Substantia nigra (tissue), 51 donors: ENCODE measurements at places on chromosomes 12 and 14.

DNA sequence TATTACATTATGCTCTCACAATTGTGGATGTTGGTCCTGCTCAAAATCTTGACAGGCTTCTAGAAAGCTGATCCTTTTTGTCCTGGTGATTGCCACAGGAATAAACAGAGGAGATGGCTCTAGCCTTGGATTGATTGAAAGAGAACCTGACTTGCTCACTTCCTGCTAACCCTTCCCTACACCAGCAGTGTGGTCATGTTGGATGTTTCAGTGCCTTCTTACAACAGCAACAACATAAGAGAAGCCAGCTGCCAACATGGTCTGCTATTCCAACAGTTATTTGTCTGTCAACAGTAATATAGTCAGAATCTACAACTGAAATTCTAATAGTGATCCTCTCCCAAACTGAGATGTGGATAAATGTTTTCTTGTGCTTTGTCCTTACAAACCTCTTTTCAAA is 311.6 kb upstream of the DIO2 start:
- no peak for DNase-seq

- DNase-seq = no peak
Measured at GRCh38 chr12:115763982-115764621, 513.4 kb downstream of the MED13L start.

GRCh38 chr12:65911321-65911720 is 87.0 kb downstream of the HMGA2 start:
- no peak for DNase-seq

- peak; percentile 73 for DNase-seq
Measured at GRCh38 chr14:37172024-37172869, at the start of gene SLC25A21. Gene SLC25A21 (minus strand): TSS chr14:37172606.

DNA sequence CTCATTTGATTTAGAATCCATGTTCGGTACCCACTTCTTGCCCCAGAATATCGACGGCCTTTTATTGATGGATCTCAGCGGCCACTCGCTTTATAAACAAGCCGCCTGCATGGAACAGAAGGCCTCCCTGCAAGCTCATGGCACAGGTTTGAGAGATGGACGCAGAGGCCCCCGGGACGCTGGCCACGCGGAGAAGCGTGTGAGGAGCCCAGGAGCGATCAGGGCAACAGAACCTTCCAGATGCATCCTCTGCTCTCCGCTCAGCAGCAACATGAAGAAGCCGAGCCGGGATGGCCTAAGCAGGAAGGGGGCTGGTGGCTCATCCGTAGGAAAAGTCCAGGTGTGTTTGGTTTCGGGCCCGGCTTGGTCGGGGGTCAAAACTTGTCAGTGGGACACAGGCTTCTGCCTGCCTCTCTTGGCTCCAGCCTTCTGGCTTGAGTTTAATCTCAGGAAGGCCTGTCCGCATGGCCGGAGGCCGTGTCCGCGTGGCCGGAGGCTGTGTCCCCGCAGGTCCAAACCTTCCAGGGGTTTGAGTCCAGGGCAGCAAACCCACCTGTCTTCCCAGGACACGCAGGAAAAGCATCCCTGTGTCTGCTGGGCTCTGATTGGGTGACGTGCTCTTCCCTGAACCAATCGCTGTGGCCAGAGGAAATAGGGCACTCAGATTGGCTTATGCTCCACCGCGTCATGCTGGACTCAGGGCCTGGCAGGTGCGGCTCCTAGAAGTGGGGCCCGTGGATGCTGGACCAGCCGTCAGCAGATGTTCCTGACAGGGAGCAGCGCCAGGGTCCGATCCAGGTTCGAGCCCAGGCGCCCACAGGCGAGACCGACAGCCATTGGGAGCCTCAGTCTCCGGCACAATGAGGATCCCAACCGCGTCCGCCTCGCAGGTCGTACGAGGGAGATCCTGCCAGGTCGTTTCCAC is 65.0 kb downstream of the GALNT9 start:
- DNase-seq = no peak

DNA sequence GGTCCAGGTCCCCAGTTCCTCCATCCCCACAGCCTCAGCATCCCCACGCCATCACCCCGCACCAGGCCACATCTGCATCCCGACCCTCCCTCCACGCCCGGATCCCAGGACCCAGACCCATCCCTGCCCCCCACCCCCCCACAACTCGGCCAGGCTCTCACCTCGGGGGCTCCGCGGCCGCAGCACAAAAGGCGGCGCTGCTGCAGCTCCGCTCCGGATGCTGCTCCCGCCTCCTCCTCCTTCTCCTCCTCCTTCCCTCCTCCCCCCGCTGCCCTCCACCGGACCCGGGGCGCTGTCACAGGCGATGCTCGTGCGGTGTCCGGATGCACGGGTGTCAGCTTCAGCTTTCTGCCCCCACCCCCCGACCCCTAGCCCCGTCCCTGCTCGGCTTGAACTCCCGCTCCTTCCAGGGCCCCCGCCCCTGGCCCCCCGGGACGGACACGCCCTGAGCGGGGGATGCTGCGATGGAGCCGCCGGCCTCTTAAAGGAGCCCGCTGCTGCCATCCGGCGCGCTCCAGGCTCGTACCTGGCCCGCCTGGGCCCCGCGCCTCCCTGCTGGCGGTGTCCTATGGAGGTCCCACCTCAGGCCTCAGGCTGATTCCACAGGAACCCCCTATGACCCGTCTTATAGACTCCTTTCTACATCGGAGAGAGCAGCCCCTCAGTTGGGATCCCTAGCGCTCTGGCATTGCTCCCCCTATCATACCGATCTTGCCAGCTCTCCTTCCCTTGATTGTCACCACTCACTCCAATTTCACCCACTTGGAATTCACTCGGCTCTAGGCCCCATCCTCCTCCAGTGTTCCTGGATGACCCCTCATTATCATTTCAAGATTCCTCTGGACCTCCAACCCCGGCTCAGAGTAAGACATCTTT is at the start of gene MAP3K12:
Gene MAP3K12 (minus strand): TSS at position 193 of the 876 bp plus-strand sequence. CDS start 12,067 bp downstream, outside the sequence.
- DNase-seq = peak; percentile 79

DNA sequence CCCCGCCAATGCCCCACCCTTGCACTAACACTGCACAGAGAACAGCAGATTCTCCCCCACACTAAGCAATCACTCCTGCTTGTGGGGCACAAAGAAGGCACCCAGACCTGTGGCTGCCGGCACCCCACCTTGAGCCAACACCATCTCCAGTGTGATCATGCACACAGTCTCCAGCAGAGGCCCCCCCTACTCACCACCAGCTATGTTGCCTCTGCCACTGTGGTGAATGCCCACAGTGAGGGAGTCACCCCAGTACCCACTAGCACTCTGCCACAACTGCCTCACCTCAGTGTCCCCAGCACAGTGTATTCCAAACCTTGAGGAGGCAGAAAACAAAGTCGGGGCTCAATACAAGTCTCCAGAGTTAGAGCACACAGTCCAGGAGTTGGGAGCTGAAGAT is 261.7 kb upstream of the SSTR1 start:
- DNase-seq = no peak

- no peak for DNase-seq
Measured at GRCh38 chr12:18859400-18859799, 121.5 kb downstream of the CAPZA3 start.

GRCh38 chr14:55188686-55189295 is 2.6 kb downstream of the DLGAP5 start:
- DNase-seq = no peak

DNA sequence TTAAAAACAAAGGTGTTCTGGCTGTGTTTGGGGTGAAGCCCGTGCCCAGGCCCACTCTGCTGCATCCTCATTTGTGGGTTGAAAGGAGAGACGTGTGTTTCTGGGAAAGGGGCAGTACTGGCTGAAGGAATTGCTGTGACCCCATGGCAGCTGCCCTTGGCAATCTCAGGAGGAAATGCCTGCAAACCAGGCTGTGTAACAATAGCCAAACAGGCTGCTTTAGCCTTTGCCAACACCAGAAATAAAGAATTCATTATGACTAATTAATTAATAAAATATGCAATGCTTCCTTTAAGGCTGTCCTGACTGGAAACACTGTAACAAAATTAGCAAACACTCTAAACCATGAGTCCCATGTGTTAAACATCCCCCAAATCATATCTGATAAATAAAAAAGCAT is 53.0 kb upstream of the KRR1 start:
- no peak for DNase-seq

- DNase-seq = no peak
Measured at GRCh38 chr12:120651821-120652220, 11.4 kb downstream of the CABP1 start.

- no peak for DNase-seq
Measured at GRCh38 chr14:42884100-42884499, 1277.4 kb downstream of the LRFN5 start.

DNA sequence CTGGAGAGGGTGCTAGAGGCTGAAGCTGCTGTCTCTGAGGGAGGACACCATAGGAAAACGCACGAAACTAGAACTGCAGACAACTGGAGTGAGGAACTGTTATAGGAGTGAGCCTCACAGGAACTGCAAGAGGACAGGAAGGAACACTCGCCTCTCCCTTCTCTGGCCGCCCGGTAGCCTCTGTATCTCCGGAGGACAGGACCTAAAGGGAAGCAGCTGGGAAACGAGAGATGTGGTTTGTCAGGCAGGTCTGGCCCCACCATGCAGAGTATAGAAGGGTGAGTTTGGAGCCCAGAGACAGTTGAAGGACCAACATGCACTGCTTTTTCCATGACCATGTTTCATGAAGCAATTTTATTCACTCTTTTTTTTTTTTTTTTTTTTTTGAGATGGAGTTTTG is 127.3 kb downstream of the EFCAB11 start:
- DNase-seq = no peak

DNA sequence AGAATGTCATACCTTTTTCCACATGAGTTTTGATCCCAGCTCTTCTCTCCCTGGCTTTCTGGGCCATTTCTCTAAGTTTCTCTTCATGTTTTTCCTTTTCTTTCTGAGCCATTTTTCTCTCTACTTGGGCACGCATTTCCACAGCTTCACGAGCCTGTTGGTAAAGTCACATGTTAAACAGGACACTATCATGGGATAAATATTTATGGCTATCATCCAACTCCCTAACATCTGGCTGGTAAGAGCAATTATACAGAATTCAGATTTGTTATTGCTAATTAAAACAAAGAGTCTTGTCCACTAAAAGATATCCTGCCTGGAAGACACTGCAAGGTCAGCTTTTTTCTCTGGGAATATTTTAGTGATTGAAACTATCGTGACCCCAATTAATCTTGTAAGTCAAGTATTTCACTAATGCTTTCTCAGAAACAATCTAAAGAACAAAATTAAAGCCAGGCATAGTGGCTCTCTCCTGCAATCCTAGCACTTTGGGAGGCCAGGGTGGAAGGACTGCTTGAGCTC is 23.1 kb downstream of the SLIRP start:
- DNase-seq = no peak

- DNase-seq = no peak
Measured at GRCh38 chr14:100325231-100325632, 2.1 kb downstream of the SLC25A47 start.

GRCh38 chr14:103361867-103362266 is 23.3 kb upstream of the MARK3 start:
- DNase-seq = no peak

- DNase-seq = no peak
Measured at GRCh38 chr12:2319737-2320506, 267.1 kb downstream of the CACNA1C start.

- no peak for DNase-seq
Measured at GRCh38 chr14:100837805-100838350, 12.0 kb downstream of the MEG3 start.

DNA sequence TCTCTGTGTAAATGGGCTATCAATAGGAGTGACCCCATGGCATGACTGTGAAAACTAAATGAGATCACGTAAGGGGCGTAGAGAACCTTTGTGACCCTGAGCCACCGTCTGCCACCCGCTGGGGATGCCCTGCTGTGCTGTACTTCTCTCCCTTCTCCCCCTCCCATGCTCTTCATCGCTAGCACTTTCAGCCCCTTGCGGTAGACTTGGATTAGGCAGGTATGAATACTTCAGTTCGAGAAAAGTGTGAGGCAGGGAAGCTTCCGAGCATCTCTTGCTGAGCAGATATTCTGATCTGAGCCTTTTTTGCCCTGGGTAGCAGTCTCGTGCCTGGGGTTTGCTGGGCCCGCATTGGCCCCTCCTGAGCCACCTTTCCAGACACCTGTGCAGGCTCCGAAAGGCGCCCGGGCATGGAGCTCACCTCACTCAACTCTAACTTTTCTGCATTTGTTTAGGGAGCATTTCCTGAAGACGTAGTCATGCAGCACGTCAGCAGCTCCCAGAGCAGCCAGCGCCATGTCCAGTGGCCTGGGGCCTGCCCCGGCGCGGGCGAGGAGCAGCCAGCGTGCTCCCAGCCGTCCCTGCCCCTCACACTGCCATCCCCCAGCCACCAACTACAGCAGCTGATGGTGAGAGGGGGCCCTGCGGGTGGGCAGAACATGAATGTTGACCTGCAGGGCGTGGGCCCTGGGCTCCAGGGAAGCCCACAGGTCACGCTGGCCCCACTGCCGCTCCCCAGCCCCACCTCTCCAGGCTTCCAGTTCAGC is 40.4 kb downstream of the DDX51 start:
- no peak for DNase-seq

GRCh38 chr14:70894868-70895267 is 12.4 kb upstream of the PCNX1 start:
- no peak for DNase-seq

- no peak for DNase-seq
Measured at GRCh38 chr12:7609495-7609894, 56.2 kb downstream of the APOBEC1 start.

- no peak for DNase-seq
Measured at GRCh38 chr14:83842547-83842946, 1687.4 kb upstream of the FLRT2 start.

- DNase-seq = no peak
Measured at GRCh38 chr14:61145034-61145902, 135.9 kb downstream of the TMEM30B start.

DNA sequence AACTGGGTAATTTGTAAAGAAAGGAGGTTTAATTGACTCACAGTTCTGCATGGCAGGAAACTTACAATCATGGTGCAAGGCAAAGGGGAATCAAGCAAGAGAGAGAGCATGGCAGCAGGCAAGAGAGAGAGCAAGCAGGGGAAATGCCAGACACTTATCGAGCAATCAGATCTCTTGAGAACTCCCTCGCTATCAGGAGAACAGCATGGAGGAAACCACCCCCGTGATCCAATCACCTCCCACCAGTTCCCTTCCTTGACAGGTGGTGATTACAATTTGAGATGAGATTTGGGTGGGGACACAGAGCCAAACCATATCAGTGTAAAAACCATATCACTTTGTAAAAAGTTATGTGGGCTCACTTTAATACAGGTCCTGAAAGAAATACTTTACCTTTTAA is 56.4 kb upstream of the NEDD1 start:
- no peak for DNase-seq

DNA sequence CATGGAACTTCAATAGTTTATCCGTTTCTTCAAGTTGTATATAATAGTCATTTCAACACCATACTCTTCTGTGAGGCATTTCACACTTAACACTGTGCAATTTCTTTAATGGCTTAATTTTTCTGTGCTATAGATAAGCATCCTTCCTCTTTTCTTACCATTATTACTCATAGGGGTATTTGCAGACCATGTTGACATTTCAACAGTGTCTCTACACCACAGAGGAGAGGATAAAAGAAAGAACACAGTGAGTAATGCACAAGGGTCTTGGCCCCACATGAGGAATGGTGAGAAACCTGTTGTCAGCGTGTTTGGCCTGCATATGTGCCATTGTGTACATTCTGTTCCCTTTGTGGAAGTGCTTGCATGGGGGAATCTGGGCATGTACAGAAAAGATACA is 421.5 kb upstream of the MDGA2 start:
- DNase-seq = no peak

GRCh38 chr12:91778938-91779400 is 366.7 kb downstream of the BTG1 start:
- no peak for DNase-seq

GRCh38 chr14:71489742-71490141 is 442.5 kb upstream of the RGS6 start:
- no peak for DNase-seq

- peak; percentile 77 for DNase-seq
Measured at GRCh38 chr12:42325653-42326474, at the start of the genes PPHLN1 and ZCRB1. Gene PPHLN1 (plus strand): TSS chr12:42326167. CDS start chr12:42335903, 9,736 bp downstream. Gene ZCRB1 (minus strand): TSS chr12:42326094. CDS start chr12:42324102, 1,992 bp downstream.

GRCh38 chr12:51373187-51373586 is 18.0 kb downstream of the GALNT6 start:
- no peak for DNase-seq
